ENCODE measurements at places on chromosomes 16 and 17.

- DNase-seq: no peak
Measured at GRCh38 chr17:10931133-10931532, 93.2 kb upstream of the PIRT start.

GRCh38 chr17:74987909-74988711, 678 bp downstream of the CDR2L start:
- peak; percentile 71 for DNase-seq

DNA sequence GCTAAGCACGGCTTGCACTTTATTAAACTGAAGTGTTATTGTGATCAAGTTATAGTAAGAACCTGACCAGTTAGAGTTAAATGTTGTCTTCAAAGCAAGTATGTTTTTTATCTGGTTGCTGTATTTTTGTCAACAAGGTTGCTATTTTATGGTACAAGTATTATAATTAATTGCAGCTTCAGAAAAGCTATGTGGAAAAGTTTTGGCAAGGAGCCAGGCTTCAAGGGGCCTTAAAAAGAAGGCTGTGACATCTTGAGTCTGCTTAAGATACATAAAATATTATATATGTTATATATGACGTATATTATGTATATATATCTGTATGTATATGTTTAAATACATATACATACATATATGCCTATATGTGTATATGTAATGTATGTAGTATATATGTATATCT, 1461.2 kb upstream of the CDH8 start:
- DNase-seq: no peak

DNA sequence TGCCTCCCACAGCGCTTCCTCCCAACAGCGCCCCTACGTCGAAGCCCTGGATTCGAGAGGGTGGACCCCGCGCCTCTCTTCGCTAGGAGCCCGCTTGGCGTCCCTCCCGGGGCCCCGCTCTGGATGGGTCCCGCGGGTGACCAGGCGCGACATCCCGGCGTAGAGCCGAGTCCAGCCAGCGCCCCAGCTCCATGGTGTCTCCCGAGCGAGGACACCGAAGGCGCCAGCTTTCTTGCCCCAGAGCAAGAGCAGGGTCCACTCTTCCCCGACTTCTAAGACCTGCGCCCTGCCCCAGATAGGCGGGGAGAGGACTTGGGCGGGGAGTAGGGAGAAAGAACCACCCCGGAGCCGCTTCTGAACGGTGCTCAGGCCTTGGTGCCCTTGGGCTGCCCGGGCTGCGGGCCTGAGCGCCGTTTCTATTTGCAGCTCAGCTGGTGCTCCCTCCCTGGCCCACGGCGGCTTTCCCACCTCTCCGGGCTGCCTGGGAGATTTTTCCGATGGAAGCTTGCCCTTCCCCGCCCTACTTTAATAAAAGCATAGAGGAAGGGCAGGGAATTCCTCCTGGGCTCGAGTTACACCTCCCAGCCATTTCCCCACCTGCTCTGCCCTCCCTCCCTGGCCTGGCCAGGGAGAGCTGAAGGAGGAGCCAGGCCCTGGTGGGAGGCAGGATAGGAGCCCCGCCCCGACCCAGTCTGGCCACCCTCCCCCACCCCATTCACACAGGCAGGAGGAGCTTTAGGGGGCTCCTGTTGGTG, 1.8 kb downstream of the MMP15 start:
- DNase-seq: no peak

Data from skeletal muscle cell (primary cell).